ENCODE measurements at places on chromosomes 12 and 14.
A peak's percentile ranks its signal among the peaks of the same experiment; 100 is the strongest.

DNA sequence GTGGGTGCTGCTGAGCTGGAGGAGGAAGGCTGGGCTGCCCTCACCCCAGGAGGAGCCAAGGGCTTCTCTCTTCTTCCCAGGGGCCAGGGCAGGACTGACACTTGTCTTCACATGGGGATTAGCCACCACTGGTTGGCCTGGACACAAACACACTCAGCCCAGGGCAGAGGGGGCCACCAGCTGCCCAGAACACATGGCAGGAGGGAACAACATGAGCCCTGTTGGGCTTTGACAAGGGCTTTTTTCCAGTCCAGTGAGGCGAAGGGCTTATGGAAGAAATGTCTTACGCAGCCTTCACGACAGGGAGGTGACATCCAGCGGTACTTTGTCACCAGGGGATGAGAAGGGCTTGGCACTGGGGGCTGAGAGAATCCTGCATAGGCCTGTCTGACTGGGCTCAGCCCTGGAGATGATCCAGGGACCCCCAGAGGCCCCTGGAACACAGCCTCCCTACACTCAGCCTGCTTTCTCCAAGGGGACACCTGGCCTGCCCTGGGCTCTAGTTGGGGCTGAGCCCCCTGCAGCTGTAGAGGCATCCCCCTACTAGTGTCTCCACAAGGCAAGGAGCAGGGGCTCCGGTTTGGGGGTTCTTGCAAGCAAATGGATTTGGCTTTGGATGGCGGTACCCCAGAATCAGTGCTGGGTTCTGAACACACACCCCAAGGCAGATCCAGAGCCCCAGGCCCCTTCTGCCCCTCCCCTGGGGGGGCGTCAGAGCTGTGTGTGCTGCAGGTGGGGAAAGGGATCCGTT, 18.9 kb downstream of the ARL6IP4 start:
- DNase-seq: no peak

- no peak for DNase-seq
Measured at GRCh38 chr12:51884676-51885229, 3.1 kb upstream of the ANKRD33 start.

GRCh38 chr12:46205294-46205693, 63.5 kb downstream of the SLC38A1 start:
- DNase-seq: no peak

GRCh38 chr12:91274916-91275315, 92.3 kb upstream of the DCN start:
- DNase-seq: no peak

- peak; percentile 7 for DNase-seq
Measured at GRCh38 chr12:81128930-81129554, 51.2 kb downstream of the ACSS3 start.

GRCh38 chr12:69435644-69436043, 34.5 kb upstream of the FRS2 start:
- no peak for DNase-seq

DNA sequence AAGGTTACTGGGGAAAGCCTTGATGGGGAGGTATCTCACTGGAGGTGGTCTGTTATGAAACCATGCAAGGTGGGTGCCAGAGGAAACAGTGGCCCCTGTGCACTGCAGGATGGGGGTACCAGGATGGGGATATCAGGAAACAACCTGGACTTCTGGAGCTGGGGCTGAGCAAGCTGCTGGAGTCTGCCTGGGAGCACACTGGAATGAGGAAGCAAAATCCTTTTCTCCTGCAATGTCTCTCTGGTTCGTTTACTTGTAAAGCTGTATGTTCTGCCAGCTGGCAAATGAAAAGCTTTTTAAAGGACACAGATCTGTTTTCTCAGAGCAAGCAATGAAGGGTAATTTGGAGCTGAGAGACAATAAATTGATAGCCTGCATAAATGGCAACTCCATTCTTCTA, 23.2 kb upstream of the SERPINA1 start:
- no peak for DNase-seq

GRCh38 chr14:81332725-81333124, 67.4 kb downstream of the STON2 start:
- DNase-seq: no peak

GRCh38 chr12:65854629-65855028, 30.3 kb downstream of the HMGA2 start:
- DNase-seq: no peak

GRCh38 chr14:76940021-76940760, 88.3 kb downstream of the IRF2BPL start:
- no peak for DNase-seq

DNA sequence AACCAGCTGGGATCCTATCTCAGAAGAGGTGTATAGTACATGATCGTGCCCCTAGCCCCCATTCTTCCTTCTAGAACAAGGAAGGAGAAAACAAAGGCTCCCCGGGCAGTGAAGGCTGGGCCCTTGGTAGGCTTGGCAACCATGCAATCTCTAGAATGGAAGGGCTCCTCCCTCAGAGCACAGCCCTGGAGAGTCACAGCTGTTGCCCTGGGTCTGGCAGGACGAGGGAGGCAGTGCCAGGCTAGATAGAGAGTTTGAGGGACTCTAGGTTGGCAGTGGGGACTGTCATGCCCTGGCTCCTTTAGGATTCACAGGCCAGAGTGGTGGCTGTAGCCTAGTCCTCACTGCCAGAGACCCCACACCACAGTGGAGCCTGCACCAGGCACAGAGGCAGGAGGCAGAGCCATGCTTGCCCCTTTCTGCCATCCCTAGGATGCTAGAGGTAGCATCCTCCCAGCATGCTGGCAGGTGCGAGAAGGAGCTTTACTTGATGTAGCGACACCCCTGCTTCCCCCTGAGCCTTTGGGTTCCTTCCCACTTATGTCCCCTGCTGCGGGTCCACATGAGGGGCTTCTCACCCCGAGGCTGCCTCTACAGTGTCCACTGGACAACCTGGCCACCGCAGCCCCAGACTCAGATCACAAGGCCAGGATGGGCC, 33.4 kb upstream of the CIPC start:
- no peak for DNase-seq

- no peak for DNase-seq
Measured at GRCh38 chr14:66624336-66624937, 116.5 kb downstream of the GPHN start.

- no peak for DNase-seq
Measured at GRCh38 chr12:49930515-49931288, 19.8 kb upstream of the AQP2 start.

Measured in H54 (cell line).